COR-L47 (cell line): ENCODE measurements at places on chromosomes 13 and 19.

DNA sequence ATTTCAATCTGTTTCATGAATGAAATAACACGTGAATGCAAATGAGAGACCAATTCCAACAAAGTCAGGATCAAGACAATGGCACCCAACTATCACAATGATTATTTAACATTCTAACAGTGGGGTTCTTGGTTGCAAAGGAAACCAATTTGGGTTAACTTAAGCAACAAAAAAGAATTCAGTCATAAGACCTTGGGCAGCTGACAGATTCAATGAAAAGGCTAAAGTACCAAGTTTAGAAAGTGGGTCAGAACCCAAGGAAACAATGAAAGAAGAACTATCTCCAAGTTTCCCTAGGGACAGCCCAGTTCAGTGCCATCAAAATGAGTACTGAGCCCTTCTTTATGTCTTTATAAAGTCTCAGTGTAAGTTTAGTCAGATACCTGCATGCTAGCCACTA is 17.5 kb upstream of the SIGLEC14 start:
- no peak for DNase-seq

DNA sequence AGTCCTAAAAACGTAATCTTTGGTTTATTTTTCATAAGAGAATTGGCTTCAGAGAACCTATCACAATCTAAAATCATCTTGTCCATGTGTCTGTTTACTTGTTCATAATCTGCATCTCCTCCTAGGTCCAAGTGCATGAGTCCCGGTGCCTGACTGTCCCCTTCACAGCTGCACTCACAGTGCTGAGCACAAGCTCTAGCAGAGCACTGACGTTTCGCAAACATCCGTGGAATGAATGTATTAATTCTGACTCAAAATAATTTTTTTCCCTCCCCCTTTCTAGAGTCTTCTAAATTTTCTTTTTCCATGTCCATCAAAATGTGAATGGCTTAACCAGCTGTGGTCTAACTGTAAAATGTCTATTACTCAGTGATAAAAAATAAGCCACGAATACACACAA is 245.5 kb upstream of the TSHZ3 start:
- no peak for DNase-seq

DNA sequence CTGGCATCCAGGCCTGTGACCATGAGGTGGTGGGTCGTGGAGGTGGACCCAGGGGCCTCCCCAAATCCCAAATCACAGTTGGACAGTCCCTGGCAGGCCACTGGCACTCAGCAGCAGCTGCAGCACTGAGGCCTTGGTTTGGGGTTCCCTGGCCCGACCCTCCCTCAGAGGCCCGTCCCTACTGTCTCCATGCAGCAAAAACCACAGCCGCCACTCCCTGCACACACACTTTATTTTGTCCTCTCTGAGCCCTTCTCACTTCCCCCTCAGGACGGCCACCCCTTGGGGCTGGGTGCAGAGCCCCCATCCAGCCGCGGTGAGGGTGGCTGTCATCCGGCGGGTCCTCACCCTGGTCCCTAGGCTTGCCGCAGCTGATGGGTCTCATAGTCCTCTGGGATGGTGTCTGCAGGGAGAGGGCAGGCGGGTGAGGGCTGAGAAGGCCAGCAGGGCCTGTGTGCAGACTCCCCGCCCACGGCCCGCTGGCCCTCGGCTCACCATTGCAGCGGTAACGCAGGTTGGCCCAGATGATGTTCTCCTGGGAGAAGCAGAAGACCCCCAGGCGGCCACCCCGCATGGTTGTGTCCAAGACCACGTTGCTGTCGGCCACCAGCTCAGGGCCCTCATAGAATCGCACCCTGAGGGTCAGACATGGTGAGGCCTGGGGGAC is 8.4 kb downstream of the COMP start:
- DNase-seq, result no peak

- no peak for DNase-seq
These were observed 10.7 kb downstream of the TMEM160 start for GRCh38 chr19:47037766-47038165.
